NCI-H1092 treated with DMSO at 0.1 percent for 48 hours (cell line): ENCODE measurements at places on chromosomes 5 and 9.
A peak's percentile ranks its signal among the peaks of the same experiment; 100 is the strongest.

DNA sequence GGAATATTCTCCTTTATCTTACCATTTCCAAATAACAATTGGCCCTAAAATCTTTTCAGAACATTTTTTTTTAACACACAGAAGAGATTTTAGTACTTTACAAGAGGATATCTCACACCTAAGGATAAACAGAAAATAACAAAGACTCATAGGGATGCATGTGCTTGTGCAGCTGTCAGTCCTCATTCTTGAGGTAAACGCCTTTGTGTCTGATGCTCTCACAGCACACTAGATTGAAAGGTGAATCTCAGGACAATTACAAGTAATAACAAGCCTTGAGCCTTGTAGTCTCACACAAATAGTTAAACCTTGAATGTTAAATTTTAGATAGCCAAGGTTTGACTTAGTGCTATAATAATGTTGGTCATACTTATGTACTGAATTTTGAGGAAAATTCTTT lies 439.2 kb downstream of the PTPRD start:
- DNase-seq: peak; percentile 65

DNA sequence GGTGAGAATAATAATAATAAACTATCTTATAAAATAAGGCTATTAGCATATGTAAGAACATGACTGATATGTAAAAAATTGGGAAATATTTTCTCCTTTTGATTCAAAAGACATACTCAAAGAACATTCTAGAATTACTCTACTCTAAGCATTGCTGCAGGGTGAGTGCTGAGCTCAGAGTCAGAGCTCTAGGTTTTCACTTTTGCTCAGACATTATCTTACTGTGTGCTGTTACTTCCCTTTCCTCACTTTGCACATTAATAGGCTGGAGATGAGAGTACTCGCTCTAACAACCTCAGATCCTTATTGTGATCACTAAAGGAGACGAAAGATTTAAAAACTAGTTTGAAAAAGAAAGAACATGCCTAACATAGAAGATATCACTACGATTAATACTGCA lies 99.4 kb upstream of the C9orf72 start:
- no peak for DNase-seq

- DNase-seq: no peak
Observed at GRCh38 chr9:86282979-86283535, 719 bp upstream of the ISCA1 start.

DNA sequence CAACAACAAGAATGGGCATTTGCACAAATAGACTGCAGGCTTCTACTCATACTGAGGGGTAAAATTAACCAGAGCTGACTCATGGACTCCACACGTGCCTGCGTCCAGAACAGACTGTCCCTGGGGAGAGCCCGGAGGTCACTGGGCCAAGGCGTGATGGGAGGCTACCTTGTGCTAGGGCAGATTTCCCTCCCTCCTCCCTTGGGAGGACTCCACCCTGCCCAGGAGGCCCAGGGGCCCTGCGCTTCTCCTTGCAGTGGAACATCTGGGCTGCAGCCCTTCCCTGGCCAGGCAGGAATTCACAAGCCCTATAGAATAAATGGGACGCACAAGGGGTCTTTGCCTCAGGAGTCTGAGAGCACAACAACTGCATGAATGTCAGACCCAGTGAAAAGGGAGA lies 35.6 kb downstream of the IRX2 start:
- DNase-seq: no peak

DNA sequence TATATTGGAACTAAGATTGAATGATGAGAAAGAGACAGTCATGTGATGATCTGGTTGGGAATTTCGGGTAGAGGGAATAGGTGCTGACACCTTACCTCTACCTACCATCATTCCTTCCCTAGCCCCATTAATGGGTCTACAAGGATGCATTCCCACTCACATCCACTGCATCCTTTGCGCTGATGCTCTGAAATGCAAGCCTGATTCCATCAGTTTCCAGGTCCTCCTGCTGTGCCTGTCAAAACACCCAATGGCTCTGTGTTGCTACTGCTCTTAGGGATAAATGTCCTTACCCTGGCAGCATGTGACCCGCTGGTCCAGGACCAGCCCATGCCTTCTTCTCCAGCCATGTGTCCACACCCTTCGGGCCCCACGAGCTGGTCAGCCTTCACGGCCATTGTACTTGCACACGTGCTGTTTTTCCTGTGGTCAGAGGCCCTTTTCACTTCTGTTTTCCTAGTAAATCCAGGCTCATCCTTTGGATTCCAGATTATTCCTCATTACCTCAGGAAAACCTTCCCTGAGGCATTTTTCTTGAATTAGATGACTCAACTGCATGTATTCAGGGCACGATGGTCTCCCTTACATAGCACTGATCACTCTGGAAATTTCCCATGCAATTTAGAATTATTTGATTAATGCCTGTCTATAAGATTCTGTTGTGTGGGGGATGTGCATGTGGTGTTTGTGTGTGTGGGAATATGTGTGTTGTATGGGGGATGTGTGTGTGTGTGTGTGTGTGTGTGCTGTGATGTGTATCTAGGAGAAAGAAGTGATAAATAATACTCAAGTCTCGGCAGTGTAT lies 185.0 kb downstream of the DIRAS2 start:
- no peak for DNase-seq

GRCh38 chr5:72434056-72434780 lies 73.0 kb downstream of the ZNF366 start:
- DNase-seq: no peak

GRCh38 chr9:33320568-33321261 lies 30.4 kb downstream of the NFX1 start:
- DNase-seq: no peak

GRCh38 chr5:180105827-180106312 lies 34.3 kb upstream of the RNF130 start:
- DNase-seq: no peak

DNA sequence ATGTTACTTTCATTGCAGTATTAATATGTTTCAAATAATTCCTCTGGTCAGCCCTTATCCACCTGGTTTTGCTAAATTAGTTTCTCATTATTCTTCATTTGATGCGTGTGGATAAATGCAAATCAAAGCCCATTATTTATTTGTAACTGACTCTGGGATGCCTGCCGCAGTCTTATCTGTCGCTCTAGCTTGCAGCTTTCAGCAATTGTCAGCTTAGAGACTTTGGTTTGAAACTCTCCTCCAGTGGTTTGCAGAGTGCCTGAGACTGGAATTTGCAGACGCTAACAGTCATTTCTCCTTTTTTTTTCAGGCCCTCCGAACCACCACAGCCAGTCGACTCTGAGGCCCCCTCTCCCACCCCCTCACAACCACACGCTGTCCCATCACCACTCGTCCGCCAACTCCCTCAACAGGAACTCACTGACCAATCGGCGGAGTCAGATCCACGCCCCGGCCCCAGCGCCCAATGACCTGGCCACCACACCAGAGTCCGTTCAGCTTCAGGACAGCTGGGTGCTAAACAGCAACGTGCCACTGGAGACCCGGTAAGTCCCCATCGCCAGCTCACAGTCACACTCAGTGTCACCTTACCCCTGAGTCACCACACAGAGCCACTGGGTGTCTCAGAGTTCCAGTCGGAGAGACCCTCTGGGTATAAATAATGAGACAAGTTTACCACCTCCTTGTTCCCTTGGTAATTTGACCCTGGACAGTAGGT lies 339.0 kb upstream of the WWC1 start:
- no peak for DNase-seq

DNA sequence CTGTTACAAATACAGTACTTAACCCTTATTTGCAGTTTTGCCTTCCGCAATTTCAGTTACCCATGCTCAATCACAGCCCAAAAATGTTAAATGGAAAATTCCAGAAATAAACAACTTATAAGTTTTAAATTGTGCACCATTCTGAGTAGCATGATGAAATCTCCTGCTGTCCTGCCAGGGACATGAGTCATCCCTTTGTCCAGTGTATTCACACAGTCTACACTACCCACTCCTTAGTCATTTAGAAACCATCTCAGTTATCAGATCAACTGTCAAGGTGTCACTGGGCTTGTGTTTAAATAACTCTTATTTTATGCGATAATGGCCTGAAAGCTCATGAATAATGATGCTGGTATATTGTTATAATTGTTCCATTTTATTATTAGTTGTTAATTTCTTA lies 95.8 kb downstream of the PLCXD3 start:
- DNase-seq: no peak

DNA sequence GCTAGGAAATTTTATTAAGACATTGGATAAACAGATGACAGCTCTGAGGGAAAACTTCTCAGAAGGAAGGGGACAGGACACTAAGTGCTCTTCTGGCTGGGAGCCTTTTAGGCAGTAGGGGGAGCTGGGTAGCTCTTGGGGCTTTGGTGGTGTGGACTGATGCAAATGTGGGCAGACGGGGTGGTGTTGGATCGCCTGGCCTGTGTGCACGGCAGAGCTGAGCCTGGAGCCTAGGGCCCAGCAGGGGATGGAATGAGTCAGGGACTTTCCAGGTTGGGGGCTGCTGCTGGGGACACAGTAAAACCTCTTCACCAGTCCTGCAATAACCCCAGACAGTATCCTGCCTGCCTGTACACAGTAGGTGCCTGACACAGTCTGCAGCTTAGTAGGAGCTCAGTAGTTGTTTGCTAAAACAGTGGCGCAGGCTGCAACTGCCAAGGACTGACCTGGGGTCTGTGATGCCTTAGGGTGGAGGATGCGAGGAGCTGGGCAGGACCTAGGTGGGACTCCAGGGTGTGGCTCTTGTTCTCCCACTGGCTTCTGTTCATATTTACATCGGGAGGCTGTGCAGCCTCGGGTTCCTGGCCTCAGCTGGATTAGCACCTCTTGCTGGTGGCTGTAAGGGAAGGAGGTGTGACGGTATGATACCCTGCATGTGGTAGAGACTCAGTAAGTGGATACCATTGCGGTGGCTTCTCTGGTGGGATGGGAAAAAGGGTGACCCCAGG lies 83.8 kb downstream of the DAB2IP start:
- no peak for DNase-seq

DNA sequence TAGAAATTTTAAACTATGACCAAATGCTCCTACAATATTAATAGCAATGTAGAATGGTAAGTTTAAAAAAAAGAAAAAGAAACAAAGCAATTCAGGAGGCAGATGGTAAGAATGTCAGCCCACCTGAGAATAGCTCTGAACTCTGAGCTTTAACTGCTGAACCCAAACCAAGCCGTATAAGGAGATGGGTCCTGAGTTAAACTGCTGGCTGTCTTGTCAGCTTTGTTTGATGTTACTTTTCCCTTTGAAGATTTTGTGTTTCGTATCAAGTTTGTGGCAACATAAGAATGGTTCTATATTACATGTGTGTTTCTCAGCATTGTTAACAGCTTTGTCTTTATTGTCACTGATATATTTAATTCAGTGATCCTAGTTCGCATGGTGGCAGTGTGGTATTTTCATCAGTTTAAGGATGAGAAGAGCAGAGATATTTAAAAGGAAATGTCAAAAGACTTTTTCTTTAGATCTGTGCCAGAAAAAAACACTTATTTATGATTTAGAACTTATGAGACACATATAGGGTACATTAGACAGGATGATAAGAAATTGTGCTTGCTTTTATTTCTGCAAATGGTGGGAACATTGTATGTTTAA lies 390.1 kb downstream of the CCDC171 start:
- DNase-seq: no peak

DNA sequence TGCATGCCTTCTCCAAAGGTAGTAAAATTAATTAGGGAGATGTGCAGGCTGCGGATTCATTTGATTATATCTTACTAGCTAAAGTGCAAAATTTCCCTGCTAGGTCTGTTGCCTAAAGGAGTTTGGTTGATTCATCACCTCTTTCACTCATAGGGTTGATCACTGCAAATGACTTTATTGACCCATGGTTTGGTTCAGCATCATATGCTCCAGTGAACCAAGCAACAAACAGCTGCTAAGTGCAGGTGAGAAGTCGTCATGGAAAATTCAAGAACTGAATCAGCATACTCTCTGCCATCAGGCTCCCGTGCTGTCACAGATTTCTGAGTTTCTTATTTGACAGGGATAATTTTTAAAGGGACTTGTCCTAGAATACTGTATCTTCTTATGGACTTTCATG lies 571.8 kb upstream of the CDH18 start:
- no peak for DNase-seq

DNA sequence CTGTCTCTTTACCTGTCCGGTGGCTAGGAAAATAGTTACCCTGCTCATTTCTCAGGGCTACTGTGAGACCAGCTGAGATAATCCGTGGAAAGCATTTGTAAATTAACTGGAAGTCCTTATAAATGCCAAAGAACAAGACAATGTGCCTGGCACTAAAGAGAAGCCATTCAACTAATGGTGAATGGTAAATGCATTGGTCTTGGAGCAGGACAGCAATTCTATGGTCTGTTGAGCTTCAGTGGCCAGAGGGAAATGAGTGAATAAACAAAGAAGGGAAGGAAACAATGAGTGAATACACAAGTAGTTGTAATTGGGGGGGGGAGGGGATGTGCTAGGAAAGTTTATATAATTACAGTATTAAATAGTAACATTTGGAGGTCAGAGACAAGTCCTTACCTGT lies 353.6 kb downstream of the SEMA5A start:
- no peak for DNase-seq

GRCh38 chr9:114484854-114485443 lies 20.3 kb downstream of the WHRN start:
- no peak for DNase-seq

- DNase-seq: no peak
Observed at GRCh38 chr9:34465468-34465867, 6.9 kb downstream of the DNAI1 start.

DNA sequence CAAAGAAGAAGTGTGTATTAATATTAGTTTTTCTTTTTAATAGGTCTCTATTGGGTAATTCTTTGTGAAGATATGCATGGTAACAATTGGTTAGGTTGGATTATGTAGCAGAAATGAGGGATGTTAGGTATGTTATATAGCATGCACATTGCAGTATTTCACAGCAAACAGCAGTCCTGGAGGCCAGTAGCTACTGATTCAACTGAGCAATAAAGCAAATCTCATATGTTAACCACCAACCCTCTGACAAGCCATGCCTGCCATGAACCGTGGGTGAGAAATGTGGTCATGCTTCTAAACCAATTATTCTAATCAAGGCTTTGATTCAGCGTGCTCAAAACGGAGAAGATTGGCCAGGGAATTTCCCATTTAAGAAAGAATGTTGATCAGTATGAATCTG lies 313.0 kb upstream of the CDH6 start:
- no peak for DNase-seq

DNA sequence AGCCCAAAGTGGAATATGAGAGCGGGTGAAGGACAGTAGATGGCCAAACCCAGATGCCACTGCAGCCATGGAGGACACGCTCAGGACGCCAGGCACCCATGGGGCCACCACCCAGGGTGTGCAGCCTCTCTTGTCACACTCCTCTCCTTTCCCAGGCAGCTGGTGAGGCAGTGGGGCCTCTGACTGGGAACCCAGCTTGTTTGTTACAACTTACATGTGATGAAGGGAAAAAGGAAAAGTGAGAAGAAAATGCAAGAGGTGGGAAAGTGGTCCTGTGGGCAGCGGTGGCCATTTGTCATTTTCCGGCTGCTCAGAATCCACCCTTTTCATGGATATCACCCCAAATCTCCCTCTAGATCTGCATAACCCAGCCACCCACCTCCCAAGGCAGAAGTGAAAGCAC lies 62.7 kb upstream of the UNC5A start:
- DNase-seq: no peak

DNA sequence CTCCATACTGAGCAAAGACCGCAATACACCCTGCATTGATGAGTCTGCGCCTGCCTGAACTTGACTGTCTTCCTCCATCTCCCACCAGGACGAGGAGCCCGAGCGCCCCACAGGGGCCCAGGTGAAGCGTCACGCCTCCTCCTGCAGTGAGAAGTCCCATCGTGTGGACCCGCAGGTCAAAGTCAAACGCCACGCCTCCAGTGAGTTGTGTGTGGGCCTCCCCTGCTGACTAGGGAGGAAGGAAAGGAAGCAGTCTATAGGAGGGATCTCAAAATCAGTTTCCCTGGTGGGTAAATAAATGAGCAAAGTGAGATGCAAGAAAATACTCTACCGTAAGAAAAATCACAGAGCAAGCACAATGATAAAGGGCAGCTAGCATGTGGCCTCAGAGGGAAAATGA lies 22.8 kb upstream of the GRPEL2 start:
- DNase-seq: no peak
